ENCODE measurements at places on chromosomes 2 and 18. TPM values are rescaled to one million over a fixed set of nuclear protein-coding genes. Genes with fewer than 3 reads are reported as not detected.
A peak's percentile ranks its signal among the peaks of the same experiment; 100 is the strongest.

DNA sequence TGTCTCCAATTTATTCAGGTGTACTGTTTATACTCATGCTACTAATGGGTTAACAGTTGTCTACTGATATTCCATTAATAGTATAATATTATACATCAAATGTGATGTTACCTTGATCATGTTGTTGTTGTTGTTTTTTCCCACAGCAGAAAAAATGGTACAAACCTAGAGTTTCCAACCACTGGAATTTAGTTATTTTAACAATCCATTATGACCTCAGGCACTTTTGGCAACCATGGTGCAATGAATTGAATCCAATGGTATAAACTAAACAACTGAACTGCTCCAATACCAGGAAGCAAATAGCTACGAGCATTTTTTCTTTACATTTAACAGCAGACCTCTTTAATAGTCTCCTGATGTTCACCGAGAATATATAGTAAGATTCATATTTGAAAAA, 31.0 kb upstream of the C2orf66 start:
- DNase-seq = no peak

- no peak for DNase-seq
These were observed 25.7 kb downstream of the SLC4A1AP start for GRCh38 chr2:27689424-27689823.

- DNase-seq = no peak
These were observed 266.6 kb upstream of the SIX2 start for GRCh38 chr2:45275806-45276205.

GRCh38 chr2:22854588-22854987, 530.4 kb upstream of the KLHL29 start:
- no peak for DNase-seq

- no peak for DNase-seq
These were observed 1142.7 kb downstream of the CNTNAP5 start for GRCh38 chr2:125167820-125168219.

DNA sequence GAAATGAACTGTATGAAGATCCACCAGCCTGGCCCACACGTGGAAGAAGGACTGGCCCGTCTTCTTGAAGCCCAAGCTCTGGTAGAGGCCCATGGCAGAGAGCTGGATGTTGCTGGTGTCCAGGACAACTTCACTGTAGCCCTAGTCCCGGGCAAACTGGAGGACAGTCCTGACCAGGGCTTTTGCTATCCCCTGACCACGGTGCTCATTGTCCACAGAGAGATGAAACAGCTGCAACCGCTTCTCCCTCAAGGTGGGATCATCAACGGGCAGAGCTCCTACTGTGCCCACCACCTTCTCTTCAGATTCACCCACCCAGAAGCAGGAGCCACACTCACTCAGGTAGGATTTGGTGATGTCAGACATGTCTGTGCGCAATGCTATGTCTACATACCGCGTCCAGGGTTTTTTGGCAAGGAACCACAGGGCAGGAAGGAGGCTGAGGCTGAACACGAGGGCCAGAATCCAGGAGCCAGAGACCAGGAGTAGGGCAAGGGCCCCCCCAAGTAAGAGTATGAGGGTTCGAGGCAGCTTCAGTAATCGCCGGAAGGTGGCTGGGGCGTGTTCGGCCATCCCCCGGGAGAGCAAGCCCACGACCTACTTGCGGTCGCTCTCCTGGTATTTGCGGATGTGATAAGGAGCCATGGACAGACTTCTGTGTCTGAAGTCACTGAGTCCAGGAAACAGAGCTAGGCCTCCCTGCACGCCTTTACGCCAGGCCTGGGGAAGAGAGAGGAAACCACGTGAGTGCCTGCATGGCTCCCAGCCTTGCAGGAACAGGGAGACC, 36.3 kb downstream of the TPRKB start:
- DNase-seq = no peak

- no peak for DNase-seq
These were observed 260.9 kb downstream of the LPIN1 start for GRCh38 chr2:12007282-12007681.

DNA sequence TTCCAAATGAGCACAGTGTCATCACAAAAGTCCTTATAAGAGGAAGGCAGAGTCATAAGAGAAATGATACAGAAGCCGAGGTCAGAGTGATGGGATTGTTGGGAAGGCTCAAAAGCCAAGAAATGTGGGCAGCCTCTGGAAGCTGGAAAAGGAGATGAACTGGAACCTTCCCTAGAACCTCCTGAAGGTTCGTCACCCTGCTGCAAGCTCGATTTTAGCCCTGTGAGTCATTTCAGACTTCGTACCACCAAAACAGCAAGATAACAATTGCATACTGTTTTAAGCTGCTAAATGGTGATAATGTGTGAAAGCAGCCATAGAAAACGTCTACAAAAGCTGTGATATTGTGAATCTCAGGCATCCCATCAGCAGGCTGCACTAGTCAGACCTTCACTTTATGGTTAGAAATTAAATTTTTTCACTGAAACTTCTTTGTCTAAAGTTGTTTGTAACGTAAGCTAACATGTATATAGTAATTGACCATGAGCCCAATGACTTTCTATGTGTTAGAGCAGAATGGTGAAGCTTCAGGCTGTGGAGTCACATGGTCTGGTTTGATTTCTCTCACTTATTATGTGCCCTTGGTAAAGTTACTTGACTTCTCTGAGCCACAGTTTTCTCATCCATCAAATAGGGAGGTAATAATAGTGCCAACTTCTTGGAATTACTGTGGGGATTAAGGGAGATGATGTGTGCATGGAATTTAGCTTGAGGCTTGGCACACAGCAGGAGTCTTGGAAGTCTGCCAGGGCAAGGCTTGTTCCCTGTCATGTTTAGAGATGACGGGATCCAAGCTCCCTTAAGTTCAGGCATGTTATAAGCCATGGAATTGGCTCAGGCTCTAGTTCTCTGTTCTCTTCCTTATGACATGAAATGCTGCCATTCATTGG, 132.0 kb upstream of the CCDC195 start:
- DNase-seq = no peak

DNA sequence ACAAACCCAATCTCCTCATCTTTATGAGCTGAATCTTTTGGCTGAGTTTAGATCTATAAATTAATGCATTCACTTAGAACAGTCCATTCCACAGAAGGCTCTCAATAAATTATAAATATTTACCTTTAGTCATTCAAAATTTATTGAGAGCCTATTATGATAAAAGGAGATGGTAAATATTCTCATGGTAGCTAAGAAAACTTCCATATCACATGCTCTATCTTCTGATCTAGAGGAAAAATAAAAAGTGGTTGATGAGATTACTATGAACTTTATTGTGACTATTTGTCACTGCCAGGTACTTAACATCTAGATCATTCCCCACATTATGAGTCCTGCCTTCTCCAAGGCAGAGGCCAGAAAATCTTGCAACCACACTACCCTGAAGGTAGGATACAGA, 62.4 kb downstream of the L3MBTL4 start:
- DNase-seq = no peak

DNA sequence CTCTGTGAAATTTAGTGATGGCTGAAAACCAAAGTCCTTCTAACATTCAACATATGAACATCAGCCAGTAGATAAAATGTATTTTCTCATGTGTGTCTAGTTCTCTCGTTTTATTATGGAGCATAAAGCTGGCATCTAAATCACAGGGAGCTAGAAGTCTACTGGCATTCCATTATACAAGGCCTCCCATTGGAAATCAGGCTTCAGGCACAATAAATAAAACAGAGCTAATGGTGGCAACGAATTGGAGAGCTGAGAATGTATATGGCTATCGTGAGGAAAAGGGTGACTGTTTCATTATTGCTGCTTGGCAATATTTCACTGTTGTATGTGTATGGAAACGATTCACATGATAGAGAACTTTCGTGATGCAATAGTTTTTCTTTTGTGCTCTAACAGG, 62.4 kb downstream of the SLC5A7 start:
- DNase-seq = no peak

DNA sequence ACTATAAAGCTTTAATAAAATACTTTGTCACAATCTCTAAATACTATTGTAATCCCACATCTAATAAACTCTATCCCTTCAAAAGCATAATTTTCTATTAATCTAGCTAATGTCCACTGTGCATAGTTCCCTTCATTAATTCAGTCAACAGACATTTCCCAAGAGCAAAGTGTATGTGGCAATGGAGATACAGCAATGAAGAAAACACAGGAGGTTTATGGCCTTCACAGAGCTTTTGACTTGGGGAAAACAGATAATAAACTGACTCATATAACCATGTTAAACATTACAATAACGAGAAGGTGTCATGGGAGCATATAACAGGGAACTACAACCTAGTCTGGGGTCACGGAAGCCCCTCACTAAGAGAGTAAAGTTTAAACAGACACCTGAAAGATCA, 86.3 kb downstream of the SPIRE1 start:
- no peak for DNase-seq

GRCh38 chr2:120867290-120868241, 131.9 kb downstream of the GLI2 start:
- DNase-seq = peak; percentile 50

- no peak for DNase-seq
These were observed 13.6 kb downstream of the NFATC1 start for GRCh38 chr18:79409313-79409712.

DNA sequence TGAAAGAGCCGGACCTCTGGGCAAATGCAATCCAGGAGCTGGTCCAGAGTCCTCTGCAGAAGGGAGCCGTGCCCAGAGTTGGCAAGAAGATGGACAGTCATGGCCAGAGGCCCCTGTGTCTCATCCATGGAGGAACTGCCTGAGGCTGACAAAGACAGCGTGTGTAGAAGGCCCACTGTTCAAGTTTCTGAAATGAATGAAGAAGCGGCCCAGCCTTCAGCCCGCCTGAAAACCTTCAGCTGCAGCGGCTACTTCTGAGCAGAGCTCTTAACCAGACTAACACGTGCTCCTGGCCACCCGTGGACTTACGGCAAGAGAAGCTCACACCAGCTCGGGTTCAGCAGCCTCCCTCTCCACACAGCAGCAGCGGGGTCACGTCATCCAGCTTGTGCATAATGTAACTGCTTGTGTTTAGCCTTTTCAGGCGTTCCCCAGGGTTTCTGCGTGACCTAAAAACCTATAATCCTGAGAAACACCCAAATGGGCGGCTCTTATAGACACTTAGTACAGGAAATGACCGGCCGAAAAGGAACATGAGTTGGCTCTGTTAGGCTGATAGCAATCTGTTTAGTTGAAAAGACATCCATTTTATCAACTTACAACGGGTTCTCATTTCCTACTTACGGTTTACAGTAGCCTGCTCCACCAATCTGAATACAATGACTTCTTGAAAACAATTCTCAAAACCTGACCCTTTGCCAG, at the start of gene FAM124B:
FAM124B (minus strand) TSS at position 467 of the 702 bp plus-strand sequence; CDS start at position 128, 339 bp downstream.
- peak; percentile 36 for DNase-seq

GRCh38 chr2:190499273-190499672, 35.2 kb downstream of the NEMP2 start:
- DNase-seq = no peak

- no peak for DNase-seq
These were observed 15.8 kb downstream of the TMEM131 start for GRCh38 chr2:97979904-97980303.

- no peak for DNase-seq
These were observed 57.1 kb upstream of the RALBP1 start for GRCh38 chr18:9418047-9418690.

DNA sequence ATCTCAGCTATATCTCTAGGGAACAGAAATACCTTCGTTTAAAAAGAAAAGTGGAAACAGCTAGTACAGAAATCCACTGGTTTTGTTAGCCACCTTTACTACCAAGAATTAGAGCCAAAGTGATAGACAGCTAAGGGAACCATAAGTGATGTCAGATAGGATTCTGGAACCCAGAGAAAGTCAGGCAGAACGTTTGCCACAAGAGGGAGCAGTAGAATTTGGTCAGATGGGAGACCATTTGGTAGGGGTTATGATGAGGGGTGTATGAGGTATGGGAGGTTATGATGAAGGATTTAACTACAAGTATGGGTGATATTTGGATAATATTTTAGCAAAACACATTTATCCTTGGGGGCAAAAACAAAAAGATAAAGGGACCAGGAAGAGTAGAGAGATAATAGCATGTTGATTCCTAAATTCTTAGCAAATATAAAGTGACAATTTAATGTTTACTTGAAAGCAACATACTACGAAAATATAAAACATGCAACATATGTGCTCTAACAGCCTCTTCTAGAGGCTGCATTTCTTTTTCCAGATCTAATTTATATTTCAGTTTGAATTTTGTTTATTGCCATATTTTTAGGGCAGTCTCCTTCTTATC, 3.3 kb downstream of the SLC8A1 start:
- no peak for DNase-seq

GRCh38 chr18:55266981-55267380, 307.7 kb upstream of the CCDC68 start:
- no peak for DNase-seq

Gene ANKRD29
- total RNA-seq = 8.1 TPM

Gene NPHP1
- total RNA-seq = 7.4 TPM

Gene BIN1
- 64.2 TPM for total RNA-seq

Gene CPO
- total RNA-seq = 0.69 TPM

Gene CYP1B1
- total RNA-seq = 101 TPM

Gene SERPINB7
- not detected for total RNA-seq

Gene SLC4A5
- total RNA-seq = 1.3 TPM

Gene HOXD13
- total RNA-seq = not detected

Gene IL1RL1
- total RNA-seq = 66.2 TPM

Gene DLGAP1
- 1.5 TPM for total RNA-seq

Data from omental fat pad (tissue), 4 donors.